ENCODE measurements at places on chromosomes 12 and 14.
A peak's percentile ranks its signal among the peaks of the same experiment; 100 is the strongest.

DNA sequence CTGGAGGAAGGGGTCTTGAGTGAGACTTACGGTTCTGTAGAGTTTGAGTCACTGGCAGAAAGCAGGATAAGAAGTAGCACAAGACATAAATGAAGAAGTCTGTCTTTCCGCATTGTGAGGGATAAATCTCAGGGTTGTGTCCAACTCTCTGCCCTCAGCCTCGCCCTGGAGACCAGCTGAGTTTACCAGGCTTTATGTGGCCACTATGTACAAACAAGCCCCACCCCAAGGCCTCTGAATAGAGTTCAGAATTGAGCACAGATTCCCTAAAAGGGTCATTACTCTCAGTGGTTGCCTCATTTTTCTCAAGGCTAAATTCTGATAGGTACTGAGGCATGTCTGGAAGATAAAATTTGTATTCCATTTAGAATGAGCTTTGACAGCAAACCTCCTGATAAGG is at the start of gene PZP:
Gene PZP (minus strand): TSS at position 167 of the 400 bp plus-strand sequence. CDS start 54 bp downstream, at position 113.
- H3K4me1 ChIP-seq: no peaks in the 10 kb centered on the region
- no peak within 1 kb of the TSS for H3K4me3 ChIP-seq
- H3K27ac ChIP-seq: no peak within 1 kb of the TSS
- DNase-seq: no peak
- H3K36me3 ChIP-seq: no peaks in the 10 kb centered on the region

DNA sequence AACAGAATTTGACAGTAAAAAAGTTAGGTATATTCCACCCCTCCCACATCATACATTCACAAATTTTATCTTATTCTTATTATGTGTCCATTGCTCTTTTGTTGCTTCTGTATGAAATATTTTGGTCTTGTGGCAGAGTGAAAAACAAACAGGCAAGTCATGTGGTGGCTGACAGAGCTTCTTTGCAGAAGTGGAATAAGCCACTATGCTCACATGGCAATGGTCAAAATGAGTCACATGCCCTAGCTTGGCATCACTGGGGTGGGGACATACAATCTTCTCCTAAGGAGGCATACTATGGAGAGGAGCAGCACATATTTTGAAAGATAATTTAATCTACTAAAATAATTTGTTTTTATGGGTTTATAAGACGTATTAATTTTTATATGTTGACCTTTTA is 27.7 kb upstream of the CMA1 start:
- no peak overlapping the region for H3K4me3 ChIP-seq
- H3K27ac ChIP-seq: no peak overlapping the region
- H3K36me3 ChIP-seq: no peaks in the 10 kb centered on the region
- H3K4me1 ChIP-seq: no peaks in the 10 kb centered on the region

DNA sequence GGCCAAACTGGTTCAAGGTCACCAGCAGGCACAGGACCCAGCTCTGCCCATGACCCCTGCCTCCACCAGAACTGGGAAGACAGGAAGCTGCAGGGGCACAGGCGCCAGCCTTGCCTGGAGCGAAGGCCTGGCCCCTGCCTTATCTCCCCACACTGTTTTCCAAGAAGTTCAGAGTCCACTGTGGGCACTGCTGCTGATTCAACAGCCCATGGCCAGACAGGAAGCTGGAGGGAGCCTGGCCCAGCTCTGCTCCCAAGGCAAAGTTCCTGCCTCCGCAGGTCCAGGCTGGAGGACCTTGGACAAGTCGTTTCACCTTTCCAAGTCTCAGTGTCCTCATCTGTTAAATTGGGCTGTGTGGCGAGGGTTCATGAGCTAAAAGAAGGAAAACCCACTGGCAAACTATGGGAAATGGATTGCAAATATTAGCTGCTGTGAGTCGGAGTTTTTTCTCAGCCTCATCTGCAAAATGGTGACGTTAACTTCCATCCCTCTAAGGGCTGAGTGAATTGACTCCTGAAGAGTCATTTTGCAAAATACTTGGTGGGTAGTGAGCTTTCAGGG is 1.2 kb downstream of the PHETA1 start:
- H3K27me3 ChIP-seq: no peaks in the 10 kb centered on the region
- H3K27ac ChIP-seq: no peak overlapping the region
- peaks cover 19% of the 10 kb centered on the region for H3K4me1 ChIP-seq
- H3K4me3 ChIP-seq: no peak overlapping the region
- no peak for DNase-seq
- no peaks in the 10 kb centered on the region for H3K36me3 ChIP-seq

DNA sequence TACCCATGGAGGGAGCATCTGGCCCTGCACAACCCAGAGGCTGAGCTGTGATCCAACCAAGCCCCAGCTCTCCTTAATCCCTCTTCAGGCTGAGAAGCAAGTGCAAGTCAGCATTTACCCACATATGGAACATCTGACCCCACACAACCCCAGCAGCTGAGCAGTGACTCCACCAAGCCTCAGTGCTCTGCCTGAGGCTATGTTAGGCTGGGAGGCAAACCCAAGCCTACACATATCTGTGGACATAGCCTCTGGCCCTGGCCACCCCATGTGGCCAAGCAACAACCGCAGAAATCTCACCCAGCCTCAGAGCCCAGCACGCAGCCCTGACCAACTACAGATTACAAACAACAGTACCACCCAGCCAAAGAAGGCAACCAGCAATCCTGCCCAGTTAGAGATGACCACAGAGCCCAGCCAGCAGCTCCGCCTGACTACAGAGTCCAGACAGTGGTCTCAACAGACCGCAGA is 142.8 kb downstream of the NUAK1 start:
- H3K4me1 ChIP-seq: no peaks in the 10 kb centered on the region
- no peak overlapping the region for H3K27ac ChIP-seq
- H3K27me3 ChIP-seq: no peaks in the 10 kb centered on the region

- DNase-seq: peak; percentile 27
- peak overlapping the region; percentile 68 for H3K27ac ChIP-seq
- H3K36me3 ChIP-seq: no peaks in the 10 kb centered on the region
- H3K27me3 ChIP-seq: no peaks in the 10 kb centered on the region
- H3K4me3 ChIP-seq: peak overlapping the region; percentile 35
- peaks cover 20% of the 10 kb centered on the region for H3K4me1 ChIP-seq
Measured at GRCh38 chr14:71555654-71556559, 376.3 kb upstream of the RGS6 start.

- H3K36me3 ChIP-seq: no peaks in the 10 kb centered on the region
- no peak overlapping the region for H3K4me3 ChIP-seq
- H3K27ac ChIP-seq: no peak overlapping the region
- H3K27me3 ChIP-seq: no peaks in the 10 kb centered on the region
Measured at GRCh38 chr12:60803147-60803546, 1207.3 kb downstream of the SLC16A7 start.

GRCh38 chr12:118307069-118307954 is 65.4 kb downstream of the TAOK3 start:
- no peaks in the 10 kb centered on the region for H3K27me3 ChIP-seq
- no peak overlapping the region for H3K4me3 ChIP-seq
- no peak for DNase-seq

DNA sequence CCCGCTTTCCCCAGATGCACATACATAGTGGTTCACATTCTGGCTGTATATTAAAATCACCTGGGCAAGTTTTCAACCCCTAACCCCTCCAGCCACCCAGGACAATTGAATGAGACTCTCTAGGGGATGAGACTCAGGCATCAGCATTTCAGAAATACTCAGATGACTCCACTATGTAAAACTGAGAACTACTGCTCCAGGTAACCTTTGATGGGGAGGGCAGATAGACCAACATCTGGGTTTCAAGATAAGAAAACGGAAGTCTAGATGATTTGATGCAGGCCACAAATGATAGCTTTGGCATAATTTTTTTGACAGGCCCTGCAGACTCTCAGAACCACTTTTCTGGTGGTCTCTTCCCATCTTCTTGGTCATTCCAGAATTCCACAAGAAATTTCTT is 341.1 kb downstream of the EMP1 start:
- H3K36me3 ChIP-seq: no peaks in the 10 kb centered on the region
- no peaks in the 10 kb centered on the region for H3K27me3 ChIP-seq
- no peaks in the 10 kb centered on the region for H3K4me1 ChIP-seq

- H3K27me3 ChIP-seq: no peaks in the 10 kb centered on the region
- H3K36me3 ChIP-seq: no peaks in the 10 kb centered on the region
- no peaks in the 10 kb centered on the region for H3K4me1 ChIP-seq
- H3K4me3 ChIP-seq: no peak overlapping the region
- DNase-seq: no peak
Measured at GRCh38 chr12:101884174-101884573, 6.8 kb downstream of the DRAM1 start.

DNA sequence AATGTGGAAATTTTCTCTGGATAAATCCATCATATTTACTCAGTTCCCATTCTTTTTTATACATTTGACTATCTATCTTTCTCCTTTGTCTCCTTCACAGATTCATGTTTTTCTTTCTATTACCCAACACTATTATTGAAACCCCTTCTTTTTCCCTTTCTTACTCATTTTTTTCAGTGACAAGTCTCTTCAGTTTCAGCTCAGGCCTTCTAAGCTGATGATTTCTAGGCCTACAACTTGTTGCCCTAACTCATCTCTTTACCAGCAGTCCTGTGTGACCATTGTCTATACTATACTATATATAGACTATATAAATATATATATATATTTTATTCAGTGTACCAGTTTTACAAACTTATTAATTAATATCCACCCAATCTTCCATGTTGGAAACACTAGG is 31.8 kb downstream of the SLC16A7 start:
- DNase-seq: no peak
- H3K4me1 ChIP-seq: no peaks in the 10 kb centered on the region
- H3K27ac ChIP-seq: no peak overlapping the region
- H3K36me3 ChIP-seq: no peaks in the 10 kb centered on the region
- no peak overlapping the region for H3K4me3 ChIP-seq

DNA sequence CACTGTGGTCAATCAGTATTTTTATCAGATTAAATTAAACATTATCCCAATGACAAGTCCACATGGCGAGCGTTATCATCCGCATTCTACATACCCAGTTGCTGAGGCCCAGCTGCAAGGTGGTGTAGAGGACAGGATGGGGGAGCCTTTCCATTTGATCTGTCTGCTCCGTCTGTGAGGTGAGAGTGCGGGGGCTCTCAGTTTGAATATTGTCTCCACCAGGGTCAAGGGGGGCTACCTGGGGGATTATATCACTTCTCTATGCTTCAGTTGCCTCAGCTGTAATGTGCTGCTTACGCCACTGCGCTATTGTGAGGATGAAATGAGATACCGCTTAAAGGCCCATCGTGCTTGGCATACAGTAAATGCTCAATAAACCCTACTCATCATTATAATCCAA is 1106.0 kb downstream of the BCL11B start:
- H3K4me3 ChIP-seq: no peak overlapping the region
- H3K36me3 ChIP-seq: no peaks in the 10 kb centered on the region
- no peak for DNase-seq
- H3K4me1 ChIP-seq: peaks cover 36% of the 10 kb centered on the region
- H3K27me3 ChIP-seq: no peaks in the 10 kb centered on the region

DNA sequence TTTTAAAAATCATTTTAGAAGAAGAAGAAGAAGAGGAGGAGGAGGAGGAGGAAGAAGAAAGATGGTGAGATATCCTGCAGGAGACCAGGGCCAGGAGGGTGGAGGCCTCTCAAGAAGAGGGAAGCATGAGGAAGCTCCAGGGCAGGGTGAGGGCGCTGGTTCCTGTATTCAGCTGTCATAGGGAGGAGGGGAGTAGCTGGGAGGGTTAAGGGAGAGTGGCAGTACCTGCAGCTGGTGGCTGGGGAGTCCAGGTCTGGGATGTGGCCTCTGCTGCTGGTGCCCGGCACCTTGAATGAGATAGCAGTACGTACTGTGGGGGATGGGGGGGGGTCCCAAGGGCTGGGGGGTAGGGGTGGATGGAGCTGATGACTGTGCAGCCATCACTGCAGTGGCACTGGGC is 9.8 kb downstream of the RBP5 start:
- H3K36me3 ChIP-seq: peaks cover 11% of the 10 kb centered on the region
- H3K4me3 ChIP-seq: no peak overlapping the region
- H3K4me1 ChIP-seq: no peaks in the 10 kb centered on the region
- H3K27ac ChIP-seq: no peak overlapping the region
- no peak for DNase-seq

DNA sequence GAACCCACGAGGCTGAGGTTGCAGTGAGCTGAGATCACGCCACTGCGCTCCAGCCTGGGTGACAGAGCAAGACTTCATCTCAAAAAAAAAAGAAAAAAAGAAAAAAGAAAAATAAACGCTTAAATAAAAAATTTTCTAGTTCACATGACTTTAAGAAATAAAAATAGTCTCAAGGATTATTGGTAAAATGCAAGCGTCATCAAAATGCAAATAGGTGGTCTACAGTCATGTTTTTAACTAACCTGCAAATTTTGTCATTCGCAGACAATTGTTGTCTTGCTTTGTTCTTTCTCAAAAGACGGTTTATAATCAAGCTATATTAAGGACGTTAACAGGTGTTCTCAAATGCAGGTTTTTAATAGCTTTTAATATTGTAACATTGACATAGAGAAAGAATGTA is 22.4 kb downstream of the TXNRD1 start:
- no peak overlapping the region for H3K4me3 ChIP-seq
- H3K27ac ChIP-seq: no peak overlapping the region
- H3K36me3 ChIP-seq: no peaks in the 10 kb centered on the region
- no peak for DNase-seq
- no peaks in the 10 kb centered on the region for H3K4me1 ChIP-seq
- H3K27me3 ChIP-seq: no peaks in the 10 kb centered on the region

- no peak overlapping the region for H3K4me3 ChIP-seq
- no peak for DNase-seq
- no peaks in the 10 kb centered on the region for H3K36me3 ChIP-seq
- H3K4me1 ChIP-seq: no peaks in the 10 kb centered on the region
Measured at GRCh38 chr12:15679151-15679550, 110.0 kb downstream of the EPS8 start.

GRCh38 chr12:95169368-95169767 is 47.9 kb downstream of the FGD6 start:
- H3K27ac ChIP-seq: no peak overlapping the region
- no peak for DNase-seq
- H3K36me3 ChIP-seq: no peaks in the 10 kb centered on the region
- H3K4me3 ChIP-seq: no peak overlapping the region

DNA sequence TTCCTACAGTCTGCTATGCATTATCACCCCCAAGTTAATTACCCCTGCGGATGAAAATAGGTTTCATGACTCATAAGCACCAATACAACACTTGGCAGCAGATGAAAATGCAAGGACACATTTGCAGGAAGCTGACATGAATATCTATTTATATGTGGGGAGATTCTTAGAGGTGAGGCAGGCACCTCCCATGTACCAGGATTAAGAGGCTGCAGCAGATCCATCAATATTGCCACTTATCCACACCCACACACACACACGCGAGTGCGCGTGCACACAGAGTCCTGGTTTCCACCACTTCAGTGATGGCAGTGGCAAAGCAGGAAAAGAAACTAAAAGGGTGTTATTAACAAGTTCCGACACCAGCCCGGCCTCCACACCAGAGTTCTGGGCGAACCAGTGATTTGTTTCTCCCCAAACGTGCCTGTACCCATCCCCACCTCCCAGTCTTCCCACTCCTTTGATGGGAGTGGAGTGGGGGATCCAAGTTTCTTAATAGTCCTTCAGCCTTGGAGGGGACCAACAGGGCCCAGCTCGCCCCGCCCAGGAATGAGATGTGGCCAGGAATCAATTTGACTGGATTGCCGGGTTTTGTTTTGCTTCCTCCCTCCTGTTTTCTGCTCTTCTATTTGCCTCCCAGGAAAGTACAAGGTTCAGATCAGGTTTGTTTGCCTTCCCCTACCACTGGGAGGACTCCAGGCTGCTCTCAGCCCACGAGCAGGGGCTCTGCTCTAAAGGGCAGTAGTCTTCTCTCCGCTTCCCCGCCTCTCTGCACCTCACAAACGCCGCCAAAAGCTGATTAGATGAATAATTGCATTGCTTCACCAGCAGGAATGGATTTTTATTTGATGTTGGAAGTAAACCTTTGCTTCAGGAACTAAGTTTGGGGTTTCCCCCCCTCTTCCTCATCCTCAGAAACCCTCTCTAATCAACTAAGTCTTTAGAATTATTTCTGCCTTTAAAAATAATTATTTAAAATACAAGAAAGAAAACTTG is 5.2 kb downstream of the IRF2BPL start:
- peaks cover 47% of the 10 kb centered on the region for H3K4me1 ChIP-seq
- H3K36me3 ChIP-seq: peaks cover 8% of the 10 kb centered on the region
- peak overlapping the region; percentile 21 for H3K27ac ChIP-seq
- DNase-seq: no peak
